NCI-H187 (cell line): ENCODE measurements at places on chromosomes 12 and 14.

DNA sequence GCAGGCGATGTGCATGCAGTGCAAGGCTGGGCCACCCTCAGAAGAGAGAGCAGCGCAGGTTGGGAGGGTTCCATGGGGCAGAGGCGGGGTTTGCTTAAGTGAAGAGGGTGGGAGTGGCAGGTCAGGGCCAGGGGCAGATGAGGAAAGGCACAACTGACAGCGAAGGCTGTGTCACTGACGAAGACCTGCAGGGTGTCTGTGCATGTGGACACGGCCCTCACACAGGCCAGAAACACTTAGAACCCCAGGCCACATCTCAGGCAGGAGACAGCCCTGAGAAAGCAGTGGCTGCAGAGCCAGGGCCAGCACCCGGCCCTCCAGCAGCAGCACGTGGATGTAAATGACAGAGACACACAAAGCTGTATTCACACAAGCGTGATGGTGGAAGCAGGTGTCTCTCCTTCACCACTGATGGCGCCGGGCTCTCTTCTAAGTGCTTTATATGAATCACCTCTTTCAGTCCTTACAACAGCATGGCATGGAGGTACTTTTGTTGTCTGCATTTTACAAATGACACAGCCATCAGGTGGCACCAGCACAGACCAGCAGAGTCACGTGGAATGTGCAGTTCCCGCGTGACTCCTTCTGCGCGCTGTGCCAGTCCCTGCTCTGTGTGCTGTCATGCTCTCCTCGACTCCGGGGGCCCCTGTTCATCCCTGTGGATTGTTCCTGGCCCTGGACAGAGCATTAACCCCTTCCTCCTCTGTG is 54.6 kb downstream of the TSPAN11 start:
- peak; percentile 53 for DNase-seq

DNA sequence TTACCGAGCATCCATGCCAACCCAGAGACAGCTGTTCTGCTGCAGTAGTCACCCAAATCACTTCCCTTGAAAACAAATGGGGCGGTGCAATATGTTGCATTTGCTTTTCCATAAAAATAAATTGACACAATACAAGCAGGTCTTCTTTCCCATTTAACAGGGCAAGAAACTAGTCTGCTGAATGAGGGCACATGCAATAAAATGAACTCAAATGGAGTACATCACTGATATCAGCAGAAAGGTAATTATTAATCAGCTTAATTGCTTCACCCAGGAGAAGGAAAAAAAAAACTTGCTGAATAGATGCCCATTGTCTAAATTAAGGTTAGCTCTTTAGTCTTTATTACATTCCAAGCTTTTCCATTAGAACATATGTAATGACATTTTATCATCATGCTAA is 175.1 kb upstream of the GZMB start:
- no peak for DNase-seq

GRCh38 chr12:24240707-24241106 is 291.2 kb upstream of the SOX5 start:
- no peak for DNase-seq

DNA sequence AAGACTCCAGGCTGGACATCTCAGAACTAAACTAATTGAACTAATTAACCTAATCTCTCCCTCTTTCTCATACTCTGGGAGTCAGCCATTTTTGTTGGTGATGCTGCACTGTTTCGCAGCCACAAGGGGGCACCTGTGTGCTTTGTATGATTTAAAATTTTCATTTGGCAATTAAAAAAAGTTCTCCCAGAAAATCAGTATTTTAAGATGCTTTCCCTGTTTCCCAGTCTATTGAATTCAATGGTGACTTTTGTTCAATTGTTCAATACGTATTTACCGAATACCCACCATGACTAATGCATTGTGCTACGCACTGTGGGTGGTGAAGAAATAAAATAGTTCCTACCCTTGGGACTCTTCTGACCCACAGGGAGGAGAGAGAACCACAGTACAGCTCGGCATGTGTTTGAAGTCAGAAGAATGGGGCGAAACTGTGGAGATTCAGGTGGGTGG is 63.7 kb downstream of the ZNF664 start:
- no peak for DNase-seq

DNA sequence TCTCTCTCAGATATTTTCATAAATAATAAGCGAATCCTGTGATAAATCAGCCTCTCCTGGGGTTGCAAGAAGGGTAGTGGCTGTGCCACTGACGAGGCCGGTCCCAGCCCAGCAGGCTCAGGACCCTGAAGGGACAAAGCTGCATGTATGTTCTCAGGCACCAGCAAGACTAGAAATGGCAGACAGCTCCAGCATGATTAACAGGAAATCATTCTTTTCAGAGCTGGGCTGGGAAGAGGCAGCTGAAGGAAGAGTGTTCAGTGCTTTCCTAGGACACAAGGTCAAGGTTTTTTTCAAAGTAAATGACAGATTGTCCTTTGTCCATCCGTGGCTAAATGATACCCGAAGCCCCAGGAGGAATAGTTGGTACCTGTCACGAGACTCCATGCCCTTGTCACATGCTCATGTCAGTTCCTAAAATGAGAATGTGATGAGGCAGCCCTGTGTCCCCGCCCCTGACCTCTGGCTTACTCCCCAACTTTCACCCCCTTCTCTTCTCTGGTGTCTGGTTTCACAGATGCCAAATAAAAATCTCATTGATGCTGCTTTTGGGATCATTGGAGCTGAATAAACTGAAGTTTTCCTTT is 65.1 kb downstream of the PPP1R36 start:
- no peak for DNase-seq

GRCh38 chr14:68341411-68342212 is 451.3 kb downstream of the ZFP36L1 start:
- no peak for DNase-seq

GRCh38 chr12:92242907-92243306 is 97.3 kb upstream of the BTG1 start:
- no peak for DNase-seq

GRCh38 chr12:59946635-59947034 is 350.8 kb downstream of the SLC16A7 start:
- DNase-seq, result no peak

DNA sequence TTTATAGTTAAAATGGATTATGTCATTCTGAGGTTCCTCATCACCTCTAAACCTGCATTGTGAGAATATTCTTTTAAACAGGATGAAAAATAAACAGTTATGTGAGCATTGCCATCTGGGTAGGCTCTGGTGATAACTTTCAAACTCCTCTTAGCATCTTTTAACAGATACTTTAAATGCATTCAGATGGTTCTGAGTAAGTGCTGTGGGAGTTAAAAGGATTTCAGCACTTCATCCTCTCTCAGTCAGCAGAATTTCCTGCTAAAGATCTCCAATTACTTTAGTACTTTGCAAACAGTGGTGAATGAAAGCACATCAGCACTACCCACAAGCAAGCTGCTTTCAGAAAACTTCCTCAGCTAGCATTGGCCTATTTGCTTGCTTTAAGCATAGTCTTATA is 59.3 kb upstream of the TMTC1 start:
- DNase-seq, result no peak

- DNase-seq, result no peak
Measured at GRCh38 chr12:1533602-1534304, 60.6 kb downstream of the FBXL14 start.

DNA sequence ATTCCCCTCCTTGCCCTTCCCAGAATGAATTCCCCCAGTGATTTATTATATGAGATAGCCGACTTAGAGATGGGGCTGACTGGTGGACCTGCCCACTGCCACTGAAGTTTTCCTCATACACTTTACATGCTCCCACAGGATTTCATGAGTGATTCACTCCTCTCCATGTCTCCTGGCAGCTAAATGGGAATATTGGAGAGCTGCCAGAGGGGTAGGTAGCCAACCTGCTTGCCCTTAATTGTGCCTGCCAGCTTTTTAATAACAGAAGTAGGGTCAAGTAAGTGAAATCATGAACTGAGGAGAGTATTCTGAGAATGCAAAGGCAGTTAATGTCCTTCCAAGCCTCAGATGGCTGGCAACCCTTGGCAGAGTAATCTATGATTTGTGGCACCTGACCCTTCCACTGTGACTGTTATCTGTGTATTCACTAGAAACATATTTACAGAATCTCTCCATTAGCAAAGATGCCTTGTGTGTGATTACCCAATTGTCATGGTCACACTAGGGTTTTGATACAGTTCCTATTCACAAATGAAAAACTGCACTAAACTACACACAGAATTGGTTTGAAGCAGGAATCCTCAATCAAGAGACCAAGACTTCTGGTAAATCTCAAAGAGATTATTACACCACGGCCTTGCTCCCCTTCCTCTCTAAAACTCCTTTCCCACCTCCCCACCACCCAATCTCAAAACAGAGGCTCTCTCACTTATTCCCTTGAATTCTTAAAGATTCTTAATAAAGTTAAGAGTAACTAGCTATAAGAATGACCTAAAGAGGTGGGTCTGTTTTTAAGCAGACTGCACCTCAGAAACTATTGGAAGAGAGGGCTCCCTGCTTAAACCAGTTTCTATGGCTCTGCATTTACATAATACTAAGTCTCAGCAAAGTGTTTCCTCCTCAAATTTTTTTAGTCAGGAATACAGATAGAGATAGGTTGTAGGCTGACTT is 17.2 kb downstream of the NKX2-1 start:
- peak; percentile 86 for DNase-seq

DNA sequence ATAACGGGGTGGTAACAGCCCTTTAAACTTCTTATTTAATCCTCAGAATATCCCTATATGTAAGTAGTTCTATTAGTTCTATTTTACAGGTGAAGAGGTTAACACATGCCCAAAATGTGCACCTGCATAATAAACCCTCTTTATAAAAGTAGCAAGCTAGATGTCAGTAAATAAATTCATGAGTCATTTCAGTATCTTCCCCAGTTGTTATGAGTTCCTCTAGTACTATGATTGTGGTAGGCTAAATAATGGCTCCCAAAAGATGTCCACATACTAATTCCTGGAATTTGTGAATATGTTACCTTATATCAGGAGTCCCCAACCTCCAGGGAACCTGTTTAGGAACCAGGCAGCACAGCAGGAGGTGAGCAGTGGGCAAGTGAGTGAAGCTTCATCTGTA is 106.5 kb downstream of the TMTC3 start:
- no peak for DNase-seq

GRCh38 chr12:645563-646071 is 17.6 kb downstream of the NINJ2 start:
- DNase-seq, result no peak

DNA sequence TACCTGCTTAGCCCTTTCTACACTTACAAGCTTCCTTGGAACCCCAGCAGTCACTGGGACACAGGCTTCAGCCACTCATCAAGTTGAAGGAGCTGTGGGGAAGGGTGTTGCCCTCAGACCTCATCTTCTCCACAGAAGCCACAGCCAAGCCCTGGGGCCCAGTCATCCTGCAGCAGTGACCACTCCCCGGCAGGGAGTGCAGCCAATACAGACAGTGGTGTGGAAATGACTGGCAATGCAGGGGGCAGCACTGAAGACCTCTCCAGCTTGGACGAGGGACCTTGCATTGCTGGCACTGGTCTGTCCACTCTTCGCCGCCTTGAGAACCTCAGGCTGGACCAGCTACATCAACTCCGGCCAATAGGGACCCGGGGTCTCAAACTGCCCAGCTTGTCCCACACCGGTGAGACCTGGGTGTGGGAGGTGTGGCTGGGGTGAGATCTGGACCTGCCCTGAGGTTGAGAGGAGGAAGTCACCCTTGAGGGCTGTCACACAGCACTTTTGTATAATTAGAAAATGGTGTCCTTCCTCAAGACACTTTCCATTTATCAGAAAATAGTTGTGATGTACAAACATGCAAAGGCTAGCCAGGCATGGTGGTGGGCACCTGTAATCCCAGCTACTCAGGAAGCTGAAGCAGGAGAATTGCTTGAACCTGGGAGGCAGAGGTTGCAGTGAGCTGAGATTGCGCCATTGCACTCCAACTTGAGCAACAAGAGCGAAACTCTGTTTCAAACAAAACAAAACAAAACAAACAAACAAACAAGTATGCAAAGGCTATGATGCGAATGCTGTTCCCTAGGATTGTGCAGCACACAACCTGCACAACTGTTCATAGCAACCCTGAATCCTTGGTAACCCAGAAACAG is 9.9 kb downstream of the GLI1 start:
- DNase-seq, result no peak

DNA sequence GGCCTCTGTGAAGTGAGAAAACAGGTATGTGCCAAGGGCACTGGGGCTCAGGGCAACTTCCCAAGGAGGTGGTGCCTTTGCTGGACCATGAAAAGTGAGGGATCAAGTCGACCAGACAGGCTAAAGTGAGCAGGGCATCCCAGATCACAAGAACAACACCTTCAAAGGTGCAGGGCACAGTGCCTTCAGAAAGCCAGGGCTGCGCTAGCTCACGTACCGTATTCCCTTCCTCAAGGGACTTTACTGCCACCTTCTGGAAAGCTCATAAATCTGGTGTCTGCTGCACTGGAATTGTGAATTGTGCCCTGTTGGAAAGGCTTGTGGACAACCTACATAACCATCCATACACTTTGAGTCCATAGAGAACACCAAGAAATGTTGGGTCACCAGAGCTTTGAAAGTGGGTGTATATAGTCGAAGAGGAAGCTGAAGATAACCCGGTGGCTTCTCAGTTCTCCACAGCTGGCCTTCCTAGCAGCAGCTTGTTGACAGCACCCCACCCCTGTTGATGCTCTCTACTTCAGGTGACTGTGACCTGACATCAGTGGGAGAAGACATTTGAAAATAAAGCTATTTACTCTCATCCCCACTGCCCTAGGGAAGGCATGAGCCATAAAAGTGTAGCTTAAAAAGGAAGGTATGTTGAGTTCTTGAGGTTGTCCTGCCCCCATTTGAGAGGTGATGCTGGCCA is 24.5 kb downstream of the FIGNL2 start:
- peak; percentile 48 for DNase-seq

- no peak for DNase-seq
Measured at GRCh38 chr12:97760601-97761000, 298.0 kb downstream of the RMST start.

DNA sequence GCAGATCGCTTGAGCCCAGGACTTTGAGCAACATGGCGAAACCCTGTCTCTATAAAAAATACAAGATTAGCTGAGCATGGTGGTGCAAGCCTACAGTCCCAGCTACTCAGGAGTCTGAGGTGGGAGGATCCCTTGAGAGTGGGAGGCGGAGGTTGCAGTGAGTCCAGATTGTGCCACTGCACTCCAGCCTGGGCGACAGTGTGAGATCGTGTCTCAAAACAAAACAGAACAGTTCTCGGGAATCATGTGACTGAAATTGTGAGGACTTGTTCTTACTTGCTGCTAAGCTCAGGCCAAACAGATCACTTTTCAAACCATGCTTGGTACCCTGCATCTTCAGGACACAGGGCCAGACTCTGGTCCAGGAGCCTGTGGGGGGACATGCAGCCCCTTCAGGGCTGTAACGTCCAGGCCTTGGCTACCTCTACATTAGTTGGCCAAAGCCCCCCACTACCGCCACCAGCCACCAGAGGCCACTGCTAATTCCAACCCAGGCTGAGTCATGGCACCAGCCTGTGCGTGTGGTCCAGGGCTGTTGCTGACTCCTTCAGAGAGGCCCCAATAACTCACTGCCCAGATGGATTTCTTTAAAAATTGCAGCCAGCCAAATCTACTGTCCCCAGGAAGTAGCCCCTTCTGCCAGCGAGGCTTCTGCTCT is 33.4 kb upstream of the SYNDIG1L start:
- DNase-seq, result no peak

DNA sequence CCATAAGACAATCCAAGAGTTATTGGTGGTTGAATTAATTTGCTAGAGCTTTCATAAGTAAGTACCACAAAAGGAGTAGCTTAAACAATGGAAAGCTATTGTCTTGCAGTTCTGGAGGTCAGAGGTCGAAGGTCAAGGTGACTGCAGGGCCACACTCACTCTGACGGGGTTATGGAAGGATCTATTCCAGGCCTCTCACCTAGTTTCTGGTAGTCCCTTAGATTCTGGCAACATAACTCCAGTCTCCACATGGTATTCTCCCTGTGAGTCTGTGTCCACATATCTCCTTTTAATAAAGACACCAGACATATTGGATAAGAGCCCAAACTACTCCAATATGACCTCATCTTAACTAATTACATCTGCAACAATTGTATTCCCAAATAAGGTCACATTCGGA is 273.4 kb downstream of the FOXN3 start:
- no peak for DNase-seq
